Stimulated activated CD8-positive, alpha-beta memory T cell treated with anti-CD3 and anti-CD28 coated beads, Interleukin-4, amount 100 ng/mL, for 48 hours (primary cell): ENCODE measurements at places on chromosomes 5 and 9.

GRCh38 chr9:80134487-80134886, 562.7 kb downstream of the TLE4 start:
- DNase-seq = no peak

DNA sequence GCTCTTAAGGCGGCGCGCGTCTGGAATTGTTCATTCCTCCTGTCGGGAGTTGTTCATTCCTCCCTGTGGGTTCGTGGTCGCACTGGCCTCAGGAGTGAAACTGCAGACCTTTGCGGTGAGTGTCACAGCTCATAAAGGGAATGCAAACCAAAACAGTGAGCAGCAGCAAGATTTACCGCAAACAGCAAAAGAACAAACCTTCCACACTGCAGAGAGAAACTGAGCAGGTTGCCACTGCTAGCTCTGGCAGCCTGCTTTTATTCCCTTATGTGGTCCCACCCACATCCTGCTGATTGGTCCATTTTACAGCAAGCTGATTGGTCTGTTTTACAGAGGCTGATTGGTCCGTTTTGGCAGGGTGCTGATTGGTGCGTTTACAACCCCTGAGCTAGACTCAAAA, 1365.3 kb upstream of the WWC1 start:
- no peak for DNase-seq

DNA sequence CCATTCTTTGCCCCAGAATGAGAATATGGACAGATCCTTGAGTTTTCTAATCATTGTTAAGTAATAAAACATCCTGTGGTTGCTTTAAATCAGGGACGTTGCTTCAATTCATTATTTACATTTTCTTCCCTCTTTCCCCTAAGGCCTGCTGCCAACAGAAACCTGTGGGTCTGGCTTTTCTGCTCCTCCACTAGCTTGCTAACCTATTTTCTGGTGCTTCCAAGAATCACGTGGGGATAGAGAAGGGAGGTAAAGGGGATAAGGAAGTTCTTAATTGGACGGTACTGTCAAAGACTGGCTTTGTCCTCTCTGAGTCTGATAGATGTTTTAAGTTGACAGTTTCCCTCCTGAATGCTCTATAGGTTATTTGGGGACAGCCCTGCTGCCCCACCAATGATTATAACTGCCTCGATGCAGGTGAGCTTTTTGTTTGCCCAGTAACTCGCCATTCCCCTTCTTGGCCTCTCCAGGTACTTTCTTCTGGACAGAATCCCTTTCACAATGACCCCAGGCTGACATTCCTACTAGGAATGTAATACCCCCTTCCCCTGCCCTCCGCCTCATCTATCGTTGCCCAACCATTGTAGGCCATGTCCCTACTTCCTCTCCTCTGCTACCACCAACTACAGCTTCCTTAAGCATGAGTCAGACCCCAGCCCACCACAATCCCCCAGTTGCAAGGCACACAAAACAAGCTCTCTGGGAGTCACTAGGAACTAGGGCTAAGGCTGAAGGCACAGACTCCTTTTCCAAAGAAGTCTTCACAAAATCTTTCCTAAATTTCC, 19.9 kb upstream of the CPEB4 start:
- DNase-seq = no peak

DNA sequence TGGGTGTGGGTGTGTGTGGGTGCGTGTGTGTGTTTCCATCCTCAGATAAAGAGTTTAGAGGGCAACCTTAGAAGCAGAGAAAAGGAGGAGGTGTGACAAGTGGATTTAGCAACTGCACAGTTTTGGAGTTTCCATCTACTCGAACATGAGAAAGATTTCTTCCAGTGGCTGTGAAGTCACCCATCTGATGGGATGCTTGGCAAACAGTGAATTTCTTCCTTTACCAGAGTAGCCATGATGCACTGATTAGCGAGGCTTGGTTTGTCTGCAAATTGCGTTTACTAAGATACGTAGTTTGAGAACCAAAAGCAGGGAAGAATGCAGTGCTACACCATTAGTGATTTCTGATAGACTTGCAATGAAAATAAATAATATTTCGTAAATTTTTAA, 791 bp upstream of the STARD4 start:
- DNase-seq = no peak

- DNase-seq = peak; percentile 36
Observed at GRCh38 chr9:128733256-128733655, 9.3 kb upstream of the ZDHHC12 start.

DNA sequence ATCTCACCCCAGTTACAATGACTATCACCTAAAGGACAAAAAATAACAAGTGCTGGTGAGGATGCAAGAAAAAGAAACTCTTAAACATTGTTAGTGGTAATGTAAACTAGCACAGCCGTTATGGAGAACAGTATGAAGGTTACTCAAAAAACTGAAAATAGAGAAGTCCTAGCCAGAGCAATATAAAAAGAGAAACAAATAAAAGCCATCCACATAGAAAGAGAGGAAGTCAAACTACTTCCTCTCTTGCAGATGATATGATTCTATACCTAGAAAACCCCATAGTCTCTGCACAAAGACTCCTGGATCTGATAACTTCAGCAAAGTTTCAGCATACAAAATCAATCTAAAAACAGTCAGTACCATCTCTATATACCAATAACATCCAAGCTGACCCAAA, 221.5 kb upstream of the FAM174A start:
- no peak for DNase-seq

DNA sequence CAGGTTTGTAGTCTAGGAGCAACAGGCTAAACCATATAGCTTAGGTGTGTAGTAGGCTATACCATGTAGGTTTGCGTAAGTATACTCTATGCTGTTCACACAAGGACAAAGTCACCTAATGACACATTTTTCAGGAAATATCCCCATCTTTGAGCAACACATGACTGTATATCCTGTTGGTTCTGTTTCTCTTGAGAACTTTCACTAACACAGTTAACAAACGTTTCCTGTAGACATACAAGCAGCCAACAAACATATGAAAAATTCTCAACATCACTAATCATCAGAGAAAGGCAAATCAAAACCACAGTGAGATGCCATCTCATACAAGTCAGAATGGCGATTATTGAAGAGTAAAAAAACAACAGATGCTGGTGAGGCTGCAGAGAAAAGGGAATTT, 68.2 kb downstream of the NR2F1-AS1 start:
- no peak for DNase-seq

- no peak for DNase-seq
Observed at GRCh38 chr5:53902296-53902907, 342.0 kb downstream of the NDUFS4 start.

DNA sequence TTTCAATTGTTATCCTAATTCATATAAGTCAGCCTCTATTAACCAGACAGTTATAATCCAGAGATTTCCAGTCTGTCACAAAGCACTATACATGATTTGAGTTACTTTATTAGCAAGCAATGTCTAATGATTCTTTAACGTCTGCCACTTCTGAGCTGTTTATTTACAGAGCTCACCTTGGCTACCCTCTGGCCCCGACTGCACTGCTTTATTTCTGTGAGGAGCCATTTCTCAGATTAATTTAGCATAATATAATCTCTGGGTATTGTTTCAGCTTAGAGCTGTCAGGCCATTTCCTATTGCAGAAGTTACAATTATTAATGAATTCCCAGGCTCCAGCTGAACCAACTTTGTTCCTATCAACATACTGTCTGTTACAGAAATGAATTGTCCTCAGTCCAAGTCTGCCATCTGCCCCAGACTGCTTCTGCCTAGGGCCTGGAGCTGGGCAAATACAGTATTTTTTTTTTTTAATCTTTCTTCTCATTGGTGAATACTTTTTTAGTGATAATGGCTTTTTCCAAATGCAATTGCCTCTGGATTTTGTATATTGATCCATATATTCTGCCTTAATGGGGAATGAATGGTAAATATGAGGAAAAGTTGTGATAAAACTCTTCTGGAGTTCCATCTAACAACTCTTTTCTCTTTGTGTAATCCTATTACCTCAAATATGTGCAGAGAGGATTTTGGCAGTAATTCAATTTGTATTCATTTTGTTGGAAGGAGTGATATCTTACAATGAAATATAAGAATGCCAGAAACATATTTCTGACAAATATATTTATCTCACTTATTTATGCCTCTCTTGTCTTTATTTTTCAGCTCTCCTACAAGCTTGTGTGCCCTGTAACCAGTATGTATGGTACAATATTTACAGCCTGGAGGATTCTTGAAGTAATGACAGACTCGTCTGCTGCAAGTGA, 104.7 kb downstream of the FOCAD start:
- DNase-seq = no peak

DNA sequence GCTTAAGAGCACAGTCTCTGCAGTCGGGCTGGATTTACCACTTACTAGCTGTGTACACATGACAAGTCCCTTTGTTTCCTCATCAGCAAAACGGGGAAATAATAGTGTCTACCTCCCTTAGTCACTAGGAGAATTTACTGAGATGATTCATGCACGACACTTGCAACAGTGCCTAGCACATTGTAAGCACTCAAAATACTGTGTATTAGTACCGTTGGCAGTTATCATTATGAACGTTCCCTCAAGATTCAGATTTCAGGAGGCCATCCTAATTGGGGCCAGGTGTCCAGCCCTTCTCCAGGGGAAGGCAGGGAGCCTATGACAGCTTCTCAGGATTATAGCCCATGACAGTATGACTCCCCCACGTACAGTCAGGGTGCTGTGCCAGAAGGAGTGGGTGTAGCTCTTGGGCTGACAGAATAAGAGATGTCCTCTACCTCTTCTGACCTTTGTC, 164.3 kb downstream of the DOCK2 start:
- no peak for DNase-seq

GRCh38 chr5:153794327-153794726, 244.4 kb downstream of the FAM114A2 start:
- no peak for DNase-seq

DNA sequence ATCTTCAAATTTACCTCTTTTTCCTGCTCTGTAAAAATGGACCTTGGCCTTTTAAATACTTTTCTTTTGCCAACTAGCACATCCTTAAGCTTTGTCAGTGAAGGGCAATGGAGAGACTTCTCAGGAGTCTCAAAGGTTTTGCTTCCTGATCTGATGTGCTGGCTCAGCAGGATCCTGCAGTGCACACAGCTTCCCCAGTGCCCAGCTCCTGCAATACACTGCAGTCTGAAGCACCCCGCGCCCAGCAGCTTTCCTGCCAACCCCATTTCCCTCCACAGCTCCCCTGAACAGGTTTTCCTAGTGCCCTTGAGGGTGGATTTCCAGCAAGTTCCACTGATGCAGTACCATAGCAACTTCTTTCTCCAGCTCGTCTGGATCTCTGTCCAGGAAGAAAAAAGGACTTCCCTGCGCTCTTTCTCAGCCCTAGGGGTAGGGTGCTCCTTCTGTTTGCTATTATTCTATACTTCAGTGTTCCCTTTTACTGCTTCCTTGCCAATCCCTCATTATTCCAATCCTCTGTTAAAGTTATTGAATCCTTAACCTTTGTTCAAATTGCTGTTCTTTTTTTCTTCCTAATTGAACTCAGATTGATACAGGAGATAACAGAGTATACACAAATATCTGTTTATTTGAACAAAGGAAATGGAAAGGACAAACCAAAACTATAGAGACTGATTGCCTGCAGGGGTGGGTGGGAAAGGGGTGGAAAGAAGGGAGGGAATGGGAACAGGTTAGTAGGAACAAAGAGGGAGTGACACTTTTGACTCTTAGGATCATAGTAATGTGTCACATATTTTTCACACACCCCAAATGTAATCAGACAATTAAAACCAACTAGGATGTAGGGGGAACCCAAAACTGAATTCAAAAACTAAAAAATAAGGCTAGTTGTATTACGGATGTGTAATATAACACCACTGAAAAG, 8.5 kb downstream of the SNAPC3 start:
- no peak for DNase-seq

DNA sequence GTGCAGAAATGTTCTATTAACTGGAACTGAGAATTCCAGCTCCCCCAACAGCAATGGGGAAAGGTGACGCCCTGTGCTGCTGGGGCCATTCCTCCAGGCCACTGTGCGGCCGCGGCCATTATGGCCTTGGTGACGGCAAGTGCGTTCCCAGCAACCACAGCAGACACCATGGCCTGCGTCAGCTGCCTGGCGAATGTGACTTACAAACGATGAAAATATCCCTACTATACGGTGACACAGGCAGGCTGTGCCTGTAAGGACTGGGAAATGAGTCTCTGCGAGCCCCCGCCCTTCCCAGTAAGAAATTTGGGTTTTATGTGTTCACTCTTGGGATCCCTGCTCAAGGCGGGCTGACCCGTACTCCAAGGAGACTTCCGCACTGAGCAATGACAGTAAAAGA, 20.6 kb downstream of the CLPTM1L start:
- DNase-seq = no peak

GRCh38 chr5:96530901-96531300, 97.9 kb upstream of the PCSK1 start:
- no peak for DNase-seq

DNA sequence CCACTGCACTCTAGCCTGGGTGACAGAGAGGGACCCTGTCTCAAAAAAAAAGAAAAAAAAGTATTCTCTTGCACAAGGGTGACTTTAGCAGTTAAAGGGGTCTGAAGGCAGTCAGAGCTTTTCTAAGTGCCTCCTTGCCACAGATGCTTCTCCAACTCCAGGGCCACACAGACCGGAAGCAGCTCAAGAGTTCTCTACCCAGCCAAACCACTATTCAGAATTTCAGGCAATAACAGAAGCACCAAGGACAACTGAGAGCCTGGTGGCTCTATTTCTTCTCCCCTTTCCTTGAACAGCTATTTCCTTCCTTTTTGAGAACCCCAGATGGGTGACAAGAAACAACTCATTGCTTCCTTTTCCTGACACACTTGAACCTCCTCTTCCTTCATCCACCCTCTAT, 2.2 kb downstream of the FAM219A start:
- no peak for DNase-seq

GRCh38 chr9:120891245-120891883, 14.4 kb upstream of the PHF19 start:
- DNase-seq = peak; percentile 78

- no peak for DNase-seq
Observed at GRCh38 chr5:95134326-95134725, 150.6 kb downstream of the MCTP1 start.

DNA sequence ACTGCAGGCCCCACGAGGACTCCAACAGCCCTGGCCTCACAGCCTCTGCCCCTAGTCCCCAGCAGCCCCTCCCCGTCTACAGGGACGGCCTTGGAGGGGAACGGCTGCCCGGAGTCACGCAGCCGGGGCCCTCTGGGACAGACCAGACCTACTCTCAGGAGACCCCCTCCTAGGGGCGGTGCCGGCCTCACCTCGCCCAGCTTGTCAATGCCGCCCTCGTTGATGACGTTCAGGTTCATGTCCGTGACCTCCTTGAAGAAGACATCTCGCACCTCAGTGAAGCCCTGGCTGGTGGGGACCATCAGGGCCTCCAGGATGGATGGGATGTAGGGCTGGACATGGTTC, 58.6 kb downstream of the LRSAM1 start:
- DNase-seq = no peak

DNA sequence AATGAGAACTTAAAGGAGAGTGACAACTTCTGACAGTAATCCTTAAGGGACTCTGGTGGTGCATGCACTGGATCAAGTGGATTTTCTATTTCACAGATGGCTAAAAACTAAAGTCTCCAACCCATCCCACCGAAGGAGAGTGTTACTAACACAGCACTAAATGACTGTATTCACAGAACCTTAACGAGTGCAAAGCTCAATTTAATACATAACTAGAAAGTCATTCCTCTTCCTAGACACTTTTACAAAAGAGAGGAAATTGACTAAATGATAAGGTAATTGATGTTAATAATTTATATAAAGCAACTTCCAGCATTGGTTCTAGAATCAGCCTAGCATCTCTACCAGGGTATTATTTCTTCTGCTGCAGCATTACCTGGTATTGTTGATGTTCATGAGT, 189.8 kb downstream of the ADAMTS12 start:
- no peak for DNase-seq

- no peak for DNase-seq
Observed at GRCh38 chr9:99319048-99319447, 97.0 kb downstream of the SEC61B start.

- DNase-seq = no peak
Observed at GRCh38 chr9:123865226-123866000, 64.5 kb downstream of the DENND1A start.
